ENCODE measurements at places on chromosomes 6 and 20. TPM values are rescaled to one million over a fixed set of nuclear protein-coding genes. Genes with fewer than 3 reads are reported as not detected.

SALL4 gene
- 0.08 TPM for polyA plus RNA-seq

GRCh38 chr6:128024046-128024445, 123.2 kb upstream of the THEMIS start:
- no peak for DNase-seq

DNA sequence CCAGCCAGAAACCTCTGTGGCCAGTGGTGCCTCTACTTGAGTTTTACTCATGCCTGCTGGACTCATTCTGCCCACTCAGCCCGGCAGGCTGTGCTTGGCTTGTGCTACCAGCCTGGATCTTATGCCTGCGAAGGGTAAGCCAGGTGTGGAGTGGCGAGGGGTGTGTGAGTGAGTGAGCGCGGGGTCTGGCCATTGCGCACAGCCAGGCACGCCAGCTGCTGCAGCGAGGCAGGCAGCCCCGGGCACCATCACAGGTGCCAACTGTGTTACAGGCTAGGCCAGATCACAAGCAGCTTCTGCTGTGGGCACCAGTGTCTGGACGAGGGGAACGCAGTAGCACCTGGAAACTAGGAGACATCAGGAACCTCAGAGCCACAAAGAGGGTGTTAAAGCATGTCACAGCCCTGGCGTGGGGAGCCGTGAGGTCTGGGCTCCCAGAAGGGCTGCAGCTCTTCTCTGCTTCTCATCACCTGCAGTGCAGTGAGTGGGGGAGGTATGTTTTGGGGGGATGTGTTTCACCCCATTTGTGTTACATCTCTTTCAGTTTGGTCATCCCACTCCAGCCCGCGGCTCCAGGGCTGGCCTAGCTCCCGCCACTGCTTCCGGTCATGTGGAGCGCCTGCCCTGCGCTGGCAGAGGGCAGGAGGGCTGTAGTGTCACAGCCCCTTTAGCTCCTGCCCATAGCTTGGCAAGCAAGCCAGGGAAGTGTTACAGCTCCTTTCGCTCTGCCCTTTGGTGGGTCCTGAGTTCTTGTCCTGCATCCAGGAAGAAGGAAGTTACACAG, 379.7 kb upstream of the IMPG1 start:
- DNase-seq, result no peak

CDSN gene
- 0.15 TPM for polyA plus RNA-seq

DNA sequence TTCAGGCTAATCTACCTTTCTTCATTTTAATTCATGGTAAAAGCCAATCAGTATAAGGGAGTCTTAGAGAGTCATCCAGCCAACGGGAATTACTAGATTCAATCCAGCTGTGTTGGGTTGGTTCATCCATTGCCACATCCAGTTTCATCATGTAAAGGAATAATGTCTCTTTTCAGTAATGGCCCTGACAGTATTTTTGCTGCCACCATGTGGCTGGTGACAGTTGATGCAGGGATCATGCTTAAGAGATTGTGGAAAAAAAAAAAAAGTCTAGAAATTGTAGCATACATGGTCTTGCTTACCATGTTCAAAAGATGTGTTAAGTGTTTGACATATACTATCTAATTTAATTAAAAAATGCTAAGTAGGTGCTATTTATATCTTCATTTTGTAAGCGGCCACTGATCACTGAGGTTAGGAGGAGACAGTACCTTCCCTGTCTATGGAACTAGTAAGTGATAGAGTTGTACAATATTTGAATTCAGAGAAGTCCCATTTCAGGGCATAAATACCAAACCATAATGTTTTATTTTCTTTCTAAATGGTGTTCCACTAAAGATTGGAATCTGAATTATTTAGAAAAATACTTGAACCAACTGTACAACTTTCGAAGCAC, 135.9 kb downstream of the KHDRBS2 start:
- no peak for DNase-seq

All from heart left ventricle (tissue), 16 donors.